ENCODE measurements at places on chromosomes 7 and 10.
A peak's percentile ranks its signal among the peaks of the same experiment; 100 is the strongest.

DNA sequence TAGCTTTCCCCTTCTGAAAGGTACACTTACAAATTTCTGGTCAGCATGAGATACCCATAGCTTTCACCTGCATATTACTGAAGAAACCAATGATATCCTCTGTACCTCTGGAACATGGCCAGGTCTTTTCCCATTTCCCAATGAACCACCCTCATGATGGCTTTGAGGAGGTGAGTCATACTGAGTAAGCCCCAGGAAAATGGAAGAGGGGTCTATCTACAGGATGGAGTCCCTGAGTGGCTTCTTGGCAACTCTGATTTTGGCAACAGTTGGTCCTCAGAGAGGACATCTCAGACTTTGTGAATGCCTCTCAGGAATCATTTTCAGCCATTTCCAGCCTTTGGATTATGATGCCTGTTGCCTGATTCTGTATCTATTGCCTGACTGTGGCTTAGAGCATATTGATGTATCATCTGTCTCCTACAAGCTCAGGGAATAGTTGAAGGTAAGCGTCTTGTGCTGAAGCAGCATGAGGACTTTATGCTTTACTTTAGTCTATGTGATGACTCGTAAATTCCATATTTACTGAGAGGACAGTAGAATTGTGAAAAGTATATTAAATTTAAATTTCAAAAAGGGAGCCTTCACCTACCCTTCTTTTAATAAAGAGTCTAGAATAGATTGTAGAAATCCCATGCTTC, 84.7 kb upstream of the DKK1 start:
- DNase-seq = no peak

- no peak for DNase-seq
These were observed 6.6 kb downstream of the PGAM2 start for GRCh38 chr7:44058759-44059218.

DNA sequence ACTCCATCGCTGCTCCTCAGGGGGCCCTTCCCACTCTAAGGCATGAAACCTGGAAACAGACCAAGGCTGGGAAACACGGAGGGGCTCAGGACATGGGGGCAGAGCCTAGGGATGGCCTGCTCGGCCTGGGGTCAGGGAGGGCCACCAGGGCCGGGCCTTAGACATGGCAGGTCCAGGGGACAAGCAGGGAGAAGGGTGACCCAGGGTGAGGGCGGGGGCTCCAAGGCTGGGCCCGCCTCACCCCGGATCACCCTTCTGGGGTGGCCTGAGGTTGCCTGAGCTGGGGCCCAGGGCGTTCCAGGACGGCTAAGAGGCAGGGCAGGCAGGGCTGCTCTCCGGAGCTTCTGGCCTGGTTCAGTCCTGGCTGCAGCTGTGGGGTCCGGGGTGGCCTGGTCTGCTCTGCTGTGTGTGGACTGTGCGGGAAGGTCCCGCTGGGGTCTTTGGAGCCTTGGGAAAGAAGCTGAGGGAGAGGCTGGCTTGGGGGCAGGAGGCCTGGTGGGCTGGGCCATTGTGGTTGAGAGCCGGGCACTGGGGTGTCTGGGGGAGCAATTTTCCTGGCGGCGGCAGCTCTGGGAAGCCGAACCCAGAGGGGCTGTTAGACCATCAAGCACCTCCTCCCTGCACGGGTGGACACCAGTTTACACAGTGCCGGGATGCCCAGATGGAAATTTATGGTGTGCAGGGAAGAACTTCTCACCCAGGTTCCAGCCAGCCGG, 52.2 kb downstream of the UNCX start:
- no peak for DNase-seq

DNA sequence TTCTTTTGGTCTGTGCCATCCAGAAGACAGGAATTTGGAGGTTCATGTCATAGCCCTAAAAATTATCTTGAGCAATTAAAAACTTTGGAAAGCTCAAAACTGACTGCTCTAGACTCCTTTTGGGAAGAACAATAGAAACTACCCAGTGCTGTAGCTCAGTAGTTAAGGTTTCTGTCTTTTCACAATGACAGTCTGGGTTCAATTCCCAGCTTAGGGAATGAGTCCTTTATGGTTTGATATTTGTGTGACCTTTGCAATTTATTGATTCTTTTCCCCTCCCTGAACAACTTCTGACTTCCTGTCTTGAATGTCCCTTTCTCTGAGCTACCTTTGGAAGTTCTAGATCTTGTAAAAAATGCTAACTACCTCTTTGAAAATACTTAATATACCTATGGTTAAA, 603.3 kb upstream of the IGFBP3 start:
- no peak for DNase-seq

DNA sequence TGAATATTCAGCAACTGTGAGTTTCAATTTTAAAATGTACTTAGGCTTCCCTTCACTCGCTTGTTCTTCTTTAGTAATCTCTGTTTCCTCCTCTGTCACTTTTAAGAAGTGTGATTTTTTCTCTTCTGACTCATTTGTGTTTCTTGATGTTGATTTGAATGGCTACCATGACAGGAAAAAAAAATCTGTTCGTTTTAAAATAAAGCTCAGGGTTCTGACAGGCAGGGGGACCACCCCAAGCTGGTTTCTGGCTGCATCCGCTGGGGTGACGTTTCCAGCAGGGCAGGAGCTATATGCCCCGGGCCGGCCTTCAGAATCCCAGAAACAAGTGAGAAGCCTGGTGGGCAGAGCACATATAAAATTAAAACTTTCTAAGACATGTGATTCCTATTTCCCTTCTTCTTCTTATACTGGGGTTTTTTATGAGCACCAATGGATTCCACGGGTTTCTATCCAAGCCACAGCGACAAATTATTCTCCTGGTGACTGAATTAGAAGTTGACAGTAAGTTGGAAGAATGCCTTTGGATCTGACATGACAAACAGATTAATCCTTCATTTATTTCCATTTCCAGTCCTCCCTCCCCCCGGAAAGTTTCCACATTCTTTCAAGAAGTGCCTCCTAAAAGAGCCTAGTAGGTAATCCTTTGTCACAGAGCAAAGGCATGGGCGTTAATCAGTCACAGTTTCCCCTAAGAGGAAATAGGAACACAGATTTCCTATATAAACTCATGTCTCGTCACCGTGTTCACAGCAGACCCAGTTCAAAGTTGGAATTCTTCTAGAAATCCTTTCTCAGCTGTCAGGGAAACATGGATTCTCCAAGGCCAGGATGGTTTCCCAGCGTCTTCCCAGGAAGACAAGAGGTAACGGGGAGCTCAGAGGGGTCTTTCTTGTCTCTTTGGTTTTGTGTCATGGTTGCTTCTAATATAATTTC, 79.9 kb downstream of the PTPRE start:
- DNase-seq = no peak

DNA sequence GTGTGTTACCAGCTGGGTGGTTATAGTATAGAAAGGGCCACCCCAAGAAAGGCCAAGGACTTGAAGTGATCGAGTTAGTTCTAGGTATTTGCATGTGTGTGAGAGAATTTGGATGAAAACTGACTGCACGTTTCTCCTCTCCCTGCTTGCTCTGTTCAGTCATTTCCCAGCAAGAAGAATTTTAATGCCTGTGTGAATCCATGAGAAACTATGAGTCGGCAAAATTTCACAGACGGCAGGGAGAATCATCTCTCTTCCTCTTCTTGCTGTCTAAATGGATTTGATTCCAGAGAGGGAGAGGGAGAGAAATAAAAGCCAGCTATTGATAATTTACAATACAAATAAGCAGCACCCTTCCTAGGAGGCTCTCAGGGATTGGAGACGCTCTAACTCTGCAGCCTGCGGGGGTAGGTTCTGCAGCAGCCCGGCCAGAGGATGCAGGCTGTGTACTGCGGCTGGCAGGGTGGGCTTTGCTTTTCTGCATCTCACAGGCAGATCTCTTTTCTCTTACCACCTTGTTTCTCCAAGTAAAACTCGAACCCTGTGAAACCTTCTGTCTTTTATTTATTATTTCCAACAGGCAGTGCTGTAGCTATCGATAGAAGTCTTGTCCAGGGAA, 183.6 kb downstream of the TCF7L2 start:
- no peak for DNase-seq

DNA sequence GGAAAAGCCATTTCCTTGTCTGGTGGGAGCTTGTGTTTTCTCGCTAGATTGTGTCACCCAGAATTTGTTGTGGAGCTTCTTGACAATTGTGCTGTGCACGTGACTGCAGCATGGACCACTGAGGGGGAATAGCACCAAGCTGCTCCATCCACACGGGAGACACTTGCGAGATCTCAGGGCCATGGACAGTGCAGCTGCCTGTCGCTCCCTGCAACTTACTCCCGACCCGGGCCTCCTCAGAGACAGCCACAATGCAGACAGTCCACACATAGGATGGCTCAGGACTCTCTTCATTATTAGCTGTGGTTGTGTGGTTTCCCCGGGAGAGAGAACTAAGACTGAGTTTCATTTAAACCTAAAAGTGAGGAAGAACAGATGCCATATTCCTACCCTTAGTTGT, 673.2 kb upstream of the GALNT17 start:
- DNase-seq = no peak

GRCh38 chr10:80452640-80453039, 1.5 kb upstream of the TSPAN14 start:
- DNase-seq = no peak

DNA sequence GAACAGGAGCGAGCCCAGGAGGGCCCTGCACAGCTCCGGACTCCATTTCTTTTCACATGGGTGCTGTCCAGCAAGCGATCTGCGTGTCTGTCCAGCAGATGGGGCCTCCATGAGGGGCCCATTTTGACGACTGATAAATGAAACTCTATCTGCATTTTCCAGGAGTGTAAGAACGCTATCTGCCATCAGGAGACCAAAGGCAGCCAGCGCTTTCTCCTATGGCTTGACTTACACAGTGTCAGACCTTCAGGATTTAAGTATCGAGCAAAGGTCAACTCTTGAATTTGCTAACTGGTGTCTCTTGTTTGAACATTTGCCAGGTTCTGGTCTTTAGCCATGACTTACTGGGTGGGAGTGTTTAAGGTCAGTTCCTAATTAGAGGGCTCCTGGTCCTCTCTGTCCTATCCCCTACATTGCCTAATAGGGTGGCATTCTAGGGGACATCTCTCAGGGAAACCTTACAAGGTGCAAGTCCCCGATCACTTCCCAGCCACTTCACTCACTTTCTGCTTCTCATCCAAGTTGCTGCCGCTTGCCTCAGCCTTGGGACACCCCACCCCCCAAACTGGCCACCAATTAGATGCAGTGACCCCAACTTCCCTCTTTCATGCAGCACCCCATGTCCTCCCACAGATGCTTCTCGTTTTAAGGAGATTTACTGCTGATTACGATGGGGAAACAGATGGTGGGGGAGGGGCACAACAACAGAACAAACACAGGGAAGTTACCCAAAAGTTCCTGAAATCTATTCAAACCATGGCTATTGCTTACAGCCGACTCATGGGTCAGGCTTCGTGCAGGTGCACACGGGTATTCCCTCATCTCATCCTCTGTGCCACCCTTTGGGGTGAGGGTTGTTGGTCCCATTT, 20.0 kb downstream of the VSIR start:
- no peak for DNase-seq

GRCh38 chr7:111380945-111381344, 181.3 kb downstream of the IMMP2L start:
- DNase-seq = no peak

GRCh38 chr10:47370878-47371277, 13.2 kb downstream of the ZNF488 start:
- DNase-seq = no peak

DNA sequence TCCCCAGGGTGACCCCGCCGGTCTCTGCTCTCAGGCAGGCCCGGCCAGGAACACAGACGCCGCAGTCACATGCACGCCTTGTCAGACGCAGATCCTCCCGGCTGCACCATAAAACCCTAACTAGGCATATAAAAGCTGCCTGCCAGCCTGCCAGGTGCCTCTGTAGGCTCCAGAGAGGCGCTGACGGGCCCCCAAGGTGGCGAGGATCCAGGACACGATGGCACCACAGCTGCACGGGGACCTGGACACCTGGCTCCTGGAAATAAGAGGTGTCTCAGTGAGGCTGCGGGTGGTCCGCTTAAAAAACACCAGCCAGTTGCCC, 21.9 kb upstream of the GDF10 start:
- DNase-seq = no peak

DNA sequence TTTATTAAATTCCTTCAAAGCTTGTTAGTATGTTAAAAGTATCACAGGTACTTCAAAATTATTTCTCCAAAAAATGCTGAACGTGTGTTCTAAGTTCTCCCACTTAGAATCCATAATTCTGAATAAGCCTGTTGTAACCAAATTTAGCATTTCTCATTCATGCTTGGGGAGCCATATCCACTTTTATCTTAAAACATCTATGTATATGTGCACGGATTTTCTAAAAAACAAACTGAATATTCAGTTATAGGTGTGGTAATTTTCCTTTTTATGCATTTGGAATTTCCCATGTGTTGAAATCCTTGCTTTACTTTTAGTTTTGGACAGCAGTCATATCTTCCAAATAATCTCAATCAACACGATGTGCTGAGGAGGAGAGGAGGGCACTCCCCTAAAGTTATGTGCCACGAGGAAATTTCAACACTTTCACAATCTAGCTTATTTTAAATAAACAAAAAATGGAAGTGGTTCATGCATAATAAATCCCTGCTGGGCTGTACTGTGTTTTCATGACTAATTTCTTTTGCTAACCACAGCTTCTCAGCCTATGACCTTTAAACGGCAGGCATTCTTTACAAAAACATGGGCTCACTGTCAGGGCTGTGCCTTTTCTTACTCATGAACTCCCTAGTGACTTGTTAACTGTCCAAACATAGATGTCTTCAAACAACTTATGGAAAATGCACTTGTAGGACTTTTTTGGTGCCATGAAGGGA, 380.3 kb upstream of the SEMA3C start:
- DNase-seq = no peak

DNA sequence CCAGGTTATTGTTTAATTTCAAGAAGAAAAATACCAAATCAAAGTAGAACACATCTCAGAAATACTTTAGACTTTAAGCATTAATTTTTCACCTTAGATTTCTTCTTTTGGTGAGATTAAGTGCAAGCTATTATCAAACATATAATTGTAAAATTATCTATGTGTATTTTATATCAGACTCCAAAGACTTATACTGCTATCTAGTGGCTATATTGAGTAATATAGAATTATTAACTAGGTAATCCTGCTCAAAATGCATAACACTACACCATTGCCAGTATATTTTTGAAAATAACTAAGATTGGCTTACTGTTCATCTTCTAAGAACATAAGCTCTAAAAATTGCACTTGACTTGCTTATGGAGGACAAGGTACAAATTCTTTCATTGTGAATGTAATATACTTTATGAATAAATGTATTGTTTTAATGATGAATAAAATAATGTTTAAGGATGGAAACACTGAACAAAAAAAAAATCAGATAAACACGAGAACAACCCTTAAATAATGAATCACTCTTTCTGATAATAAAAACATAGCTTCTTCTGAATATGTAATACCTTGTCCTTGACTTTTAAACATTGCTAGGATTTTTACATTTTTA, 86.7 kb upstream of the GNAI1 start:
- no peak for DNase-seq

- peak; percentile 74 for DNase-seq
These were observed 130.7 kb downstream of the ADRA2A start for GRCh38 chr10:111207500-111207899.

GRCh38 chr7:158023157-158023556, 564.5 kb downstream of the PTPRN2 start:
- no peak for DNase-seq

- DNase-seq = no peak
These were observed 40.9 kb upstream of the SRI start for GRCh38 chr7:88260719-88261118.

Data from NCI-H1436 treated with DMSO at 0.1 percent for 48 hours (cell line).